ENCODE measurements at places on chromosomes 11 and 22. TPM values are rescaled to one million over a fixed set of nuclear protein-coding genes. Genes with fewer than 3 reads are reported as not detected.

Gene GALNT18
- total RNA-seq: 38.5 TPM

Gene DNAJB7
- total RNA-seq: not detected

Gene CDKN1C
- 57.4 TPM for total RNA-seq

Gene RFPL2
- 9.1 TPM for total RNA-seq

Gene PARVG
- total RNA-seq: 12.8 TPM

Gene TYR
- not detected for total RNA-seq

Gene RTN4RL2
- total RNA-seq: 29.0 TPM

Gene TUB
- 88.4 TPM for total RNA-seq

Gene CEND1
- total RNA-seq: 122 TPM

Gene MMP27
- total RNA-seq: not detected

Gene DPP3
- 20.0 TPM for total RNA-seq

Gene NXPE4
- total RNA-seq: not detected

Gene RBM14
- total RNA-seq: 92.9 TPM

Gene RPS6KB2
- total RNA-seq: 24.9 TPM

Gene DDX25
- total RNA-seq: 46.6 TPM

Gene FIBIN
- total RNA-seq: 14.6 TPM

Gene CADM1
- 210 TPM for total RNA-seq

Gene TMEM191C
- total RNA-seq: 13.6 TPM

Gene CNTN5
- 29.4 TPM for total RNA-seq

Gene TENM4
- 71.7 TPM for total RNA-seq

Gene NEAT1
- 245 TPM for total RNA-seq

Gene RBM4B
- total RNA-seq: 32.6 TPM

Gene SPATA19
- not detected for total RNA-seq

Data from dorsolateral prefrontal cortex (tissue), 122 donors.